ENCODE measurements at places on chromosomes 12 and 14.

DNA sequence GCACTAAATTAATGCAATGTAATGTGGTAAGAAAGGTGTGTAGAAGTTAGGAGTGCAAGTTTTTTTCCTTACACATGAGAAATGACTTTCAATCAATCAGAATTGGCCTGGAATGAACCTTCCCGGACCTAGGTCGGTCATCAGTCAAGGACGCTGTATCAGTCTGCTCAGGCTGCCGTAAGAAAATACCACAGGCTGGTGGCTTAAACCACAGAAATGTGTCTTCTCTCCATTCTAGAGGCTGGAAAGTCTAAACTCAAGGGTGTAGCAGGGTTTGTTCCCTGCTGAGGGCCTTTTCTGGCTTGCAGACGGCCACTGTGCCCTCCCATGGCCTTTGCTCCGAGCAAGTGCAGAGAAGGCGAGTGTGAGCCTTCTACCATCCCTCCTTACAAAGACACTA, 86.6 kb upstream of the DYNC1H1 start:
- no peak for DNase-seq

GRCh38 chr12:66449531-66449930, 147.2 kb downstream of the HELB start:
- DNase-seq = no peak

DNA sequence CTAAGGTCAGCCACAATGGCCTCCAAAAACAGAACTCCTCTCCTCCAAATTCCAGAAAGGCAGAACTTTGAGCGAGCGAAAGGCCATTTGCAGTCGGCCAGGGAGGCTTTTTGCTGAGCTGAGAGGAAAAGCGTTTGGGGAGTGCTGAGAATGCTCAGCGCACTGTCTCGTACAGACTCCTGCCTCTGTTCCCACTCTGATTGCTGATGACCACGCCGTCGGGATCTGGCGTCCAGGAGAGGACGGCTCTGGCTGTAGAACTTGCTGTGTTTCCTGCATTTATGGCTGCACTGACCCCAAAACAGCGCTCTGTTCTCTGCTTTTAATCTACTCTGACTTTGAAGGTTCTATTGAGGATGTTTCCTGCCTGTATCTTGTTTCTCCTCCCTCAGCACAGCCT, 82.4 kb upstream of the WSCD2 start:
- no peak for DNase-seq

GRCh38 chr14:22844221-22845102, 8.1 kb downstream of the MMP14 start:
- DNase-seq = no peak

DNA sequence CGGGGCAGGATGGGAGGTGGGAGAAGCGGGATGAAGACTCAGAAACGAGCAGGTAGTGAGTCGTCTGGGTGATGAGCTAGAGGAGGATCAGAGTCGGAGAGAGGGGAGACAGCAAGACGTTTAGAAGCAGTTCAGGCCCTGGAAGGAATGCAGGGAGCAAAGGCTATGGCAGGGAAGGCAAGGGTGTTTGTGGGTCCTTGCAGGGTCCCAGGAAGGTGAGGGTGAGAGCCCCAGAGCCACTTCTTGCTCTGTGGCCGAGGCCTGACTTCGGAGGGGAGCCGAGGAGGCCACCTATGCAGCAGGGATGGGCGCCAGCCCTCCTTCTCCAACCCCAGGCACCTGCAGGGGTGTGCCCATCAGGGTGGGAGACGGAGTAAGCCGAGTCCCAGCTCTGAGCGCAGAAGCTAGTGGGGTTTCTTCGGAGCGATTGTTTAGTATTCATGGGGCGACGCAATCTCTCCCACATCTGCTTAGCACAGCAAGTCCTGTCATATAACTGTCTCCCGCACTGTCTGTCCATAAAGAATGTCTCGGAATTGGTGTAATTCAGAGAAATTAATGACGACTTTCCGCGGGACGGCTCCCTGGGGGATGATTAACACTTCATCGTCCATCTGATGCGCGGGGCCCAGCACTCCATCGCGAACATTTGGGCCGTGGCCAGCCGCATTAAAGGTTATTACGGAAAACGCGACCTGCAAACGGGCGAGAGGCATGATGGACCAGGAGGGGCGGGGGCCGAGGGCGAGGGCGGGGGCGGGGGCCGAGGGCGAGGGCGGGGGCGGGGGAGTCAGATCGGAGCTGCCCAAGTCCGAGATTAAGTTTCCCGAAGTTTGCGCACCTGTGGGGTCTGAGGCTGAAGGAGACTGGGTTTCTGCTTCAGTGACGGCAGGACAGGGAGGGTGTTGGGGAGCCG, 12.2 kb upstream of the CALCOCO1 start:
- no peak for DNase-seq

DNA sequence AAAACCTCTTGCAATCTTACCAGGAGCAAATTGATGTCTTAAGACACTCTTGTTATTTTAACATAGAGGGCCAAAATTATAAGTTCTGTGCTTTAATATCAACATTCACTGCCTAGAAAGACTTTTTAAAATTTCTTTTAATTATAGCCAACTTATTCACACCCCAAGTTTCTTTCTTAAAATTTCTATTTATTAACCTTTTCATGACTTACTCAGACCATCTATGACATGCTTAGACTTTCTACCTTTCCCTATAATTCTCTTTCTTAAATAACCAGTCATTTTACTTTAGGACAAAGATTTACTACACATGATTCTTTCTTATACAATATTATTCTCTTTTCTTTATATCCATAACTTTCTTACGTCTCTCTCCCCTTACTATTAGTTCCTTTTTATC, 220.4 kb downstream of the NUBPL start:
- DNase-seq = no peak
